Hematopoietic multipotent progenitor cell treated with erythropoietin and hydrocortisone succinate and interleukin-3 and kit ligand, for 17 days (in vitro differentiated cells): ENCODE measurements at places on chromosomes 16 and 17.

GRCh38 chr16:81842564-81843242 is 63.6 kb downstream of the PLCG2 start:
- no peak for DNase-seq

DNA sequence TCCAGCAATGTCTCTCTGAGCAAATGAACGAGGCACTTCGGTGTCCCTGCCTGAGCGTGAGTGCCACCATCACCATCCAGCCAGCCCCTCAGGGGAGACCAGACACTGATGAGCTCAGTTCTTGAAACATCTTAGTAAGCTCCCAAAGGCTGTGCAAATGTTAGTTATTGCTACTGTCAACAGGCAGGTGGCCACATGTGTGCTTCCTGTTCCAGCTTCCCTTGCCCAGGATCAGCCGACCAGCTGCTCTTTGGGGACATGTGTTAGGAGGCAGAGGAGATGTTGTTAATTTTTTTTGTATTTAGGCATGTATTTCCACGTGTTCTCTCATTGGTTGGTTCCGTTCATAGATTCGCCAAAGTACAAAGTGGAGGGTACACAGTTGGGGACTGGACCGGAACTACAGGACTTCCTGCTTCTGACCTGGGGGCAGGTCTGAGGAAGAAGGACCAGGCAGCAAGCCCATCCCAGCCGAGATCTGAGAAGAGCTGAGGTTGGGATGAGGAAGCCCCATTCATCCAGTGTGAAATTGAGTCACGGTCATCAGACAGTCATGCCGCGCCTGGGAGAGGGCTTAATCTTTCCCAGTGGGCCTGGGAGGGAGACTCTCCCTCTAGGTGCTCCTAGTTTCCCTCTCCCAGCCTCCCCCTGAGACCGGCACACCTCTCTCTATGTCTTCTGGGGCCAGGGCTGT is 3.8 kb downstream of the TTYH2 start:
- no peak for DNase-seq

- no peak for DNase-seq
These were observed 4.9 kb downstream of the KCTD2 start for GRCh38 chr17:75051941-75052340.

GRCh38 chr17:8801135-8801840 is 2.1 kb upstream of the MFSD6L start:
- DNase-seq: no peak

- peak; percentile 17 for DNase-seq
These were observed 5.6 kb downstream of the CORO6 start for GRCh38 chr17:29617125-29617480.

GRCh38 chr17:50580646-50581045 is 20.1 kb downstream of the CACNA1G start:
- no peak for DNase-seq

DNA sequence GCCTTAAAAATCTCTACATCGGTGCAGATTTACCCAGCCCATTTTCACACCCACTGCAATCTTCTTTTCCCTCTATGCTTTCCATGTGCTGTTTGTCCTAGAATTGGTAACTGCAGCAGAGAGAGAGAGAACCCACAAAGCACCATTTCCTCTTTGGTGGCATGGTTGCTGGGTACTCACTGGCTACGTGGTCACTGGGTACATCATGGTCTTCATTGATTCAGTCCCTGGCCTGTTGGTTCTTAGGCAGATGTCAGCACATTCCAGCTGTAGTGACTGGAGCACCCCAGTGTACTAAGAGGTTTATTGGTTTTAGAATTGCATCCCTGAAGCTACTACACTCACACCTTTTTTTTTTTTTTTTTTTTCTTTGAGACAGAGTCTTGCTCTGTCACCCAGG is 156.1 kb upstream of the CACNG5 start:
- DNase-seq: no peak

DNA sequence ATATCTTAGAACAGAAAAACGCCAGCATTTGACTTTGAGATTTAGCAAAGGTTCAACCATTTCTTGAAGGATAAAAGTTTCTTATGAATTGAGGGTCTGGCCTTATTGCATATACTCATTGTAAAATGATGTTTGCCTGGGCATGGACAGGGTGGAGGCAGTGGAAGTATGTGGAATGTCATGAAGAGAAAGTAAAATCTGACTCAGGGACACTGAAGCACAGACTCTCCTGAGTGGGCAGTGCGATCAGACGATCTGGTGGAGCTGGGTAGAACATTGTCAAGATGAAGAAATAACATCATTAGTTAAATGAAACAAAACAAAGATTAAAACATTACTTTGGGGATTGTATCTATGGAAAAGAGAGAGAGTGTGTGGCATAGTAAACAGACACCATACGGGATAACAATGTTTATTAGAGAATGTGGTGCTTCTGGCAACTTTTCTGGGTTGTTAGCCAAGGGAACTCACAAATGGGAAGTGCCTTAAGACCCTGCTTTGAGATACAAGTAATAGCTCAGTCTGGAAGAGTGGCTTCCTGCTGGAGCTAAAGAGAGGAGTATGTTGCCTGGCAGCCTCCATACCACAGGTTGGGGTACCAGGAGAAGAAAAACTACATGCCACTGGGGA is 4.4 kb downstream of the MAP3K3 start:
- no peak for DNase-seq

- DNase-seq: no peak
These were observed 153.6 kb upstream of the ERCC4 start for GRCh38 chr16:13766334-13766733.

DNA sequence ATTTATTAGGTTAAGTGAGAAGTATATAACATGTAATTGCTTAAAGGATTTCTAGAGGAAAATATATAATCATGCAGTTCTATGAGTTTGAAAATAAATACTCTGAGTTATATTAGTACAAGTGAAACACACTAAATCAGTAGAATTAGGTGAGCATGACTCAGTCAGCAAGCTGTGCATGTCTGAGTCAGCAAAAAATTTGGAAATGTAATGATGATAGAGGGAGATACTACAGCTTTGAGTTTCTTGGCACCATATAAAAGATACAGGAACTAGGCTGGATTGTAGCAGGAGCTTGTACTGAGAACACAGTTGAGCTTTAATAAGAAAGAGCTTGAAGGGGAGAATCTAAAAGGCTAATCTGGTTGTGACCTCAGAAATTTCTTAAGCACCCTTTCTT is 1224.6 kb downstream of the CDH8 start:
- no peak for DNase-seq

- no peak for DNase-seq
These were observed 11.4 kb downstream of the ACSF2 start for GRCh38 chr17:50437409-50437808.

DNA sequence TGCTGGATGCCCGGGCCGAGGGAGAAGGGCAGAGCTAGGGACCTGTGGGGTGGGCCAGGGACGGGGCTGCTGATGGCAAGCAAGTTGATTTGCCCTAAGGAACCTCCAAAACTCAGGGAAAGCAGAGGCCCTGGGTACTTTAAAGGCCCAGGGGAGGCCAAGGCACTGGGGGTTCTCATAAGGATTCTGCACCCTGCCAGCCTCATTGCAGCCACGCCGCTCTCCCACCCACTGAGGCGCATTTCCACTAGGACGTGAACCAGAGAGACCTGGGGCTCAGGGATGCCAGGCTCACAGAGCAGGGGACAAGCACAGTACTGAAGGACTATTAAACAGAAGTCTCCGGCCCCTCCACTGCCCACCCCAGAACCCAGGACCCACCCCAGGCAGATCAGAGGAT is 39.4 kb upstream of the RBFOX3 start:
- DNase-seq: no peak

- DNase-seq: no peak
These were observed 3.3 kb downstream of the LHX1 start for GRCh38 chr17:36940313-36941264.

DNA sequence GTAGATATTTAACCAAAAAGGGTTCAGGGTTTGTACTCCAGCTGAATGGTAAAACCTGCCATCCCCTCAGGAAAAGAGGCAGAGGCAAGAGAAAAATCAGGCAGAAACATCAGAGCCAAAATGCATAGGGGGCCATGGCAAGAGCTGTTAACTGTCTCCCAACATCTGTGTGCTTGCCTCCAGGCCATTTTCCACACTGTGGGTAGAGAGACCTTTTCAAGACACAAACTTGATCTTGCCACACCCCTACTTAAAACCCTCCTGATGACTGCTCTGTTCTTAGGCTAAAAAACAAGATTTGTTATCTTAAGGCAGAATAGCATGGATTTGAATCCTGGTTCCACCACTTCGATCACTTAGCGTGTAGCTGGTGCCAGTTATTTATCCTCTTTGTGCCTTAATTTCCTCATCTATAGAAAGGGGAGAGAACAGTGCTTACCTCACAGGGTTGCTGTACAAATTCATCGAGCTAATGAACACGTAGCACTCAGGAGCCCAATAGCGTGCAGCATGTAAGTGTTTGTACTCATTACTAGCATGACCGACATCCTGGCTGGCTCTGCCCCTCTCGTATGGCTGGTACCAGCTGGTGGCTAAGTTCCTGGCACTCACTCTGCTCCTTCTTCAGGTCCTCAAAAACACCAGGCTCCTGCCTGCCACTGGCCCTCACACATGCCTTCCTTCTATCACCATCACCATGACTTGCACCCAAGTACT is 25.8 kb downstream of the STAT3 start:
- no peak for DNase-seq

DNA sequence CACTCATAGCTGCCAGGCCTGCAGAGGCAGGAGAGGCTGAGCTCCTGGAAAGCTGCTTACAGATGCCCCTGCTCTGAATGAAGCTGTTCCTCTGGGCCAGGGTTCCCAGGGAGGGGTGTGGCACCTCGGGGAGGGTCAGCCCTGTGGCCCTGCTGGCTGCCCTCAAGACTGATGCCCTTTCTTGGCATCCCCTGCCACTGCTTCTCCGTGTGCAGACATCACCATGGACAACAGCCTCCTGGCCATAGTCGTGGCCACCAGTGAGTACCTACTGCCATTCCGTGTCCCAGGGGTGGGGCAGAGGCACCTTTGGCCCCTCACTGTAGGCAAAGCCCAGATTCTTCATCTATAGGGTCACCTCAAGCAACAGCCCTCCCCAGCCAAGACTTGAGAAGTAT is 8.9 kb downstream of the MRPL27 start:
- DNase-seq: no peak

- DNase-seq: no peak
These were observed 53.6 kb upstream of the ANKFN1 start for GRCh38 chr17:56099649-56100048.

GRCh38 chr16:78976212-78976611 is 624.3 kb downstream of the MAF start:
- no peak for DNase-seq
